ENCODE measurements at places on chromosomes 1 and 21. TPM values are rescaled to one million over a fixed set of nuclear protein-coding genes. Genes with fewer than 3 reads are reported as not detected.
A peak's percentile ranks its signal among the peaks of the same experiment; 100 is the strongest.

The WDR64 gene
- total RNA-seq = not detected

The TEDDM1 gene
- not detected for total RNA-seq

The TMIGD3 gene
- not detected for total RNA-seq

The CELA3A gene
- not detected for total RNA-seq

The C1orf141 gene
- not detected for total RNA-seq

The CCSAP gene
- total RNA-seq = 6.6 TPM

The GNG4 gene
- total RNA-seq = 0.13 TPM

The PRAMEF25 gene
- not detected for total RNA-seq

DNA sequence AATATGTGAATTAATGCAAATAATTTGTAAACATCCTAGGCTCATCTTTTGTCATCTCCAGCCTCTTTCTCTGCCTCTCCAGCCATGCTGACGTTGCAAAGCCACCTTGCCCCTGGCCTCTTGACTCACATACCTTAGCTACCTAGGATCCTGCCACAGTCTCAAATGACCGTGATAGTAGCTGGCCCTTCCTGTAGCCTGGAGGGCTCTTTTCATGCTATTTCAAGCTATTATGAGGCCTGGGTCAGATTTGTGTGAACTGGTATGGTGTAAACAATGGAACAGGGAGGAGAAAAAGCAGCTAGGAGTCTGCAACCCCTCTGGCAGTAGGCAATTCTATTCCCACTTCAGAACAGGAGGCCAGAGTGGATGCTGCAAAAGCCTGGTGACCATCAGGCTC, 337.7 kb downstream of the DISC1 start:
- no peak for DNase-seq

- no peak for DNase-seq
Observed at GRCh38 chr1:77370161-77370560, 88.3 kb downstream of the AK5 start.

DNA sequence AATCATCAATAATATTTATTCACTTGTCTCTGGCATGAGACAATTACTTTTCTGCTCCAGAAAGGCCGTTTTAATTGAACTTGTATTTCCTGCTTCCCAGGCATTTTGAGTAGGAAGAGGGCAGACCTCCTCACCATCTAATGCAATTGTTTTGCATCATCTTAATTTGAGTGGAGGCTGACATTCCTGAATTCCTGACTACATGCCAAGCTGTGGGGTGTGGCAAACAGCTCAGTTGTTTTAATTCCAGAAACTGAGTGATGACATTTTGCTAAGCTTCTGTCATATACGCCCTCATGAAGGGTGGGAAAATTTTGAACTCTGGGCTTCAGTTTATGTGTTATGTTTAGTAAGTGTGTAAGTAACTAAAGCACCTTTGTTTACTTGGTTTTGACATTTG, 125.4 kb upstream of the USP25 start:
- no peak for DNase-seq

DNA sequence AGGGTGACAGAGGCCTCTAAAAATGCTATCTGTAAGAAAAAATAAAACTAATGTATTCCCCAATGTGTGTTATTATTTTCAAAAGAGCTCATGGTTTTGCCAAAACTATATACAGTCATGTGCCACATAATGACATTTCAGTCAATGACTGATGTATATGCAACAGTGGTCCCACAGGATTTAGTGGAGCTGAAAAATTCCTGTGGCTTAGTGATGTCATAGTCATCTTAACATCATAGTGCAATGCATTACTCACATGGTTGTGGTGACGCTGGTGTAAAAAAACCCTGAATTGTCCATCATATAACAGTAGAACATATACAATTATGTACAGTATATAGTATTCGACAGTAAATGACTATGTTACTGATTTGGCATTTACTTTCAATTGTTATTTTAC, 172.4 kb downstream of the CACNA1E start:
- no peak for DNase-seq

- DNase-seq = no peak
Observed at GRCh38 chr1:17525996-17526686, 13.4 kb upstream of the ARHGEF10L start.

- DNase-seq = no peak
Observed at GRCh38 chr21:39060485-39061083, 122.7 kb downstream of the PSMG1 start.

DNA sequence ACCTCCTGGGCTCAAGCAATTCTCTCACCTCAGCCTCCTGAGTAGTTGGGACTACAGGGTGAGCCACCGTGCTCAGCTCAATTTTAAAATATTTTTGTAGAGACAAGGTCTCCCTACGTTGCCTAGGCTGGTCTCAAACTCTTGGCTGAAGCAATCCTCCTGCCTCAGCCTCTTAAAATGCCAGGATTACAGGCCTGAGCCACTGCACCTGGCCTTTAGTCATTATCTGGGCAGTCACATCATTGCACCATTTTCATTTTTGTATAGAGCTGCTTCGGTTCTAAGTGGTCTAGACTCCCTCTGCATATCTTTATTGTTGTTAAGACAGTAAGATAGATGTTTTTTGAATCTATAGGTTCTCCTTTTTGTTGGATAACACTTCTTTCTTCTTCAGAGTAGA, 39.9 kb downstream of the ATF3 start:
- no peak for DNase-seq

DNA sequence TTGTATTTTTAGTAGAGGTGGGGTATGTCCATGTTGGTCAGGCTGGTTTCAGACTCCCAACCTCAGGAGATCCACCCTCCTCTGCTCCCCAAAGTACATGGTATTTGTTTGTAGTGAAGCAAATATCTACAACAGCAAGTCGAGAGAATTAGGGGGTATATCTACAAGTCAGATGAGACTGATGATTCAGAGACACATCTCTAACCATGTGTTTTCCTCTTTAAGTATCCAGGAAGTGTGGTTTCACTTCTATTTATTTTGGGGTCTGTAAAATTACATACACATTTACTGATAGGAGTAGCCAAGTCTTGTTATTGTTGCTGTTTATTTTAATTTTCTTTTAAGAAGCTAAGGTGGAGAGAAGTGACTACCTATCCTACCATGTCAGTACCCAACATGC, 44.9 kb downstream of the SGIP1 start:
- no peak for DNase-seq

DNA sequence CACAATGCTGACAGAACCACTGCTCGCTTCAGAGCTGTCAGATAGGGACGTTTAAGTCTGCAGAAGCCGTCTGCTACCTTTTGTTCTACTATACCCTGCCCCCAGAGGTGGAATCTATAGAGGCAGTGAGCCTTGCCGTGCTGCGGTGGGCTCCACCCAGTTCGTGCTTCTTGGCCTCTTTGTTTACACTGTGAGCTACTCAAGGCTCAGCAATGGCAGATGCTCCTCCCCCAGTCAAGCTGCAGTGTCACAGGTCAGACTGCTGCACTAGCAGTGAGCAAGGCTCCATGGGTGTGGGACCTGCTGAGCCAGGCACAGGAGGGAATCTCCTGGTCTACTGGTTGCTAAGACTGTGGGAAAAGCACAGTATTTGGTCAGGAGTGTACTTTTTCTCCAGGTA, 47.1 kb downstream of the LEPR start:
- peak; percentile 90 for DNase-seq

GRCh38 chr1:41580520-41581172, 96.2 kb upstream of the EDN2 start:
- DNase-seq = no peak

DNA sequence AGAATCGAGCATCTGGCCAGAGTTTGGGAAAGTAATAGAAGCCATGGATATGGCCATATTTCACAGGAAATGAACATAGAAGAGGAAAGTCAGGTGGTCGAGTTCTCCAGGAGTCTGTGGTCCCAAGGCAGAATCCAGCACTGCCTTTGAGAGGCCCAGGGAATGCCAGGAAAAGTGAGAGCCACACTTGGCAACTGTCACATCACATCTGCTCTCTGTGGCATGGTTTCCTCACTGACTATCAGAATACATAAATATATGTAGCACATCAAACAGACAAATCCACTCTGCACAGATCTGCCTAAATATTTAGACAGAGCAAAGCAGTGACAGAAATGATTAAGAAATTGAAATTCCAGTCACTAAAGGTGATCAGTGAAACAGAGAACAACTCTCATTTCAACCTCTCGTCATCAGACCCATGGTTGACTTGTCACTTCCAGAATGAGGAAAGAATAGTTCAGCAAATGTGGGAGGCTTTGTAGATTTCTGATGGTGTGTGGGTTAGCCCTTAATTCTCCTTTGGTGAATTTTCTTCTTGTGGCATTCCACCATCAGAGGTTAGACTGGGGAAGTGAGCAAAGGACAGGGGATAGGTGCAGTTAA, 58.8 kb upstream of the MAN1A2 start:
- no peak for DNase-seq

DNA sequence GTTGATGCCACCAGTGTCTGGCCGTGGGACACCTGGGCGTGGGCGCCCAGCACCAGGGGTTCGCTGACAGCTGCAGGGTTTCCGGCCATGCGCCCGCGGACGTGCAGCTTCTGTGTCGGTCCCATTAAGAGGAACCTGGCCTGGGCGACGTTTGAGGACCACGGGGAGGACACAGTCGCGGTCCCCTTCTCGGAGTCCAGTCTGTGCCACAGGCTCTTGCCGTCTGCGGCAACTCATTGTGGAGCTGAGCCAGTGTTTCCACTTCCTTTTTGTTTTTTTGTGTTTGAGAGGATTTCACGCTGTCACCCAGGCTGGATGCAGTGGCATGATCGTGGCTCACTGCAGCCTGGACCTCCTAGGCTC, 1.6 kb upstream of the C1orf159 start:
- DNase-seq = no peak

DNA sequence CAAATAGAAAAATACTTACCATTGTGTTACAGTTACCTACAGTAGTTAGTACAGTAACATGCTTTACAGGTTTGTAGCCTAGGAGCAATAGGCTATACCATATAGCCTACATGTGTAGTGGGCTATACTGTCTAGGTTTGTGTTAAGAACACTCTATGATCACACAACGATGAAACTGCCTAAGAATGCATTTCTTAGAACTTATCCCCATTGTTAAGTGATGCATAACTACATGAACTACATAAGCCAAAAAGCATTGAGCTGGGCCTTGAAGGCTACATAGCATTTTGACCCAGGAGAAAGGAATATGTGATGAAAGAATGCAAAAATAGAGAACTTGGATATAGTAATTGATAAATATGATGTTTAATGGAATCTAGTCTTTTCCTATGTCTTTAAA, 46.4 kb upstream of the JUN start:
- no peak for DNase-seq

DNA sequence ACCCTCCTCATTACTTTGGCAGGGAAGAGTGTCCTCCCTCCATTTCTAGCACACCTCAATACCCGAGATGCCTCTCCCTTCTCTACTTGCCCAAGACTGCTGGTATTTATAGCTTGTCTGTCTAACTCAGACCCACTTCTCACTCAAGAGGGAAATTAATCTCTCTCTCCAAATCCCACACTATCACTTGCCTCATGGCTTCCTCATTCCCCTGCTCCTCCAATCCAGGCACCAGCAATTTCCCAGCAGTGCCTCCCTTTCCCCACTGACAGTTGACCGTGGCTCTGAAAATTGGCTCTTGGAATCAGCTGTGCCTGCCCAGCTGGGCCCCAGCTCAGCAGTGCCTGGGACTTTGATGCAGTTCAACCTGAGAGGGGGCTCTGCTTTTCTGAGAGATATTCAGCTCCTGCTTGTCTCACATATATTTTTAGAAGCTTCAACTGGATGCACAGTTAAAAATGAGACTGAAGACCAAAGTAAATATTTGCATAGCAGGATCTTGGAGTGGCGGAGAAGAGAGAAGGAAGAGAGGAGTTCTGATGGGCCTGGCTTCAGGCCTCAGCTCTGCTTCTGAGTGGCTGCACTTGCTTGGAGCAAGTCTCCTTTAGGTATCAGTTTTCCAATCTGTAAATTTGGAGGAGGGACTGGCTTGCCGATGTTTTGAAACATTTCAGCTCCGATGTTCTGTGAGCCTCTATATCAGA, 81.1 kb upstream of the SPATA6 start:
- DNase-seq = no peak

- DNase-seq = no peak
Observed at GRCh38 chr1:147699686-147700041, 29.3 kb upstream of the ACP6 start.

DNA sequence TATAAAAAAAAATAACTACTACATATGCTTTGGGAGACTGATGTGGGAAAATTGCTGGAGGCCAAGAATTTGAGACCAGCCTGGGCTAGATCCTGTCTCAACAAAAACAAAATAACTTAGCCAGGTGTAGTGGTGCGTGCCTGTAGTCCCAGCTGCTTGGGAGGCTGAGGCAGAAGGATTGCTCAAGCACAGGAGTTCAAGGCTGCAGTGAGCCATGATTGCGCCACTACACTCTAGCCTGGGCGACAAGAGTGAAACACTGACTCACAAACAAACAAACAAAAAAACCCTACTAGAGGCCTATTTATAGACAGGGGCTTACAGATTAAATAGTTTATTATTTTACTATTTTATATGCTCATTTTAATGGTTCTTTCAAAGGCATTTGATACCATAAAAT, 80.0 kb downstream of the LHX4 start:
- no peak for DNase-seq

DNA sequence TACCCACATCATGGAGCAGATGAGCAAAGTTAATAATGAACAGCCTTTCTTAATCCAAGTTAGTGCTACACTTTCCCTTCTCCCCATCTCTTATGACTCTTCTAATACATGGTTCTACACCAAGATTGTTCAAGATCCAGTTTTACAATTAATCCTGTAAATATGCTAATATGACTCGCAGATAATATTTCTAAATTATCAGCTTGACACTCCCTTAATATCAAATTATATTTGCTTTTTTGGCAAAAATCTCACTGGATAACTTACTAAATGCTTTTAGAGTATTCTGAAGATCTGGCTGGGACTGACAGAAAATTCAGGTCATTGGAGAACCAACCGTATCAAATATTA, 24.4 kb upstream of the CR1L start:
- DNase-seq = no peak

- no peak for DNase-seq
Observed at GRCh38 chr1:180210008-180210620, 19.9 kb upstream of the LHX4 start.

GRCh38 chr1:2353551-2354438, 37.6 kb downstream of the MORN1 start:
- DNase-seq = no peak

DNA sequence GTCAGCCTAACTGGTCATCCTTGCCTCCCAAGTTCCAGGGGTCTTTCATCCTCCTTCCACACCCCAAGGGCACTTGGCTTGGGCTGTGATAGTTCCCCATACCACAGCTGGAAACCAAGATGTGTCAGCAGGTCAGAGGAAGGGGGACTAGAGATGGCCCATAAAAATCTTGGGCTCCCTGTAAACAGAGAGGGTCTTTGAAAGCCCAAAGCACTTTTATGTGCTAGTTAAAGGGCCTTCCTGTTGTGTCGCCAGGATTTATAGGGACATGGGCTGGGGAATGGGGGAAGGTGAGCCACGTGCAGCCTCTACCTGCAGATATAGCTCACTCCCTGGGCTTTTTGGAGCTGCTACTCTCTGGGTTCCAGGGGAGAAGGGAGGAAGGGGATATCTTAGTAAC, 11.9 kb upstream of the UBL4B start:
- no peak for DNase-seq

- no peak for DNase-seq
Observed at GRCh38 chr1:17018849-17019248, 7.1 kb upstream of the ATP13A2 start.
